ENCODE measurements at places on chromosomes 13 and 19.

DNA sequence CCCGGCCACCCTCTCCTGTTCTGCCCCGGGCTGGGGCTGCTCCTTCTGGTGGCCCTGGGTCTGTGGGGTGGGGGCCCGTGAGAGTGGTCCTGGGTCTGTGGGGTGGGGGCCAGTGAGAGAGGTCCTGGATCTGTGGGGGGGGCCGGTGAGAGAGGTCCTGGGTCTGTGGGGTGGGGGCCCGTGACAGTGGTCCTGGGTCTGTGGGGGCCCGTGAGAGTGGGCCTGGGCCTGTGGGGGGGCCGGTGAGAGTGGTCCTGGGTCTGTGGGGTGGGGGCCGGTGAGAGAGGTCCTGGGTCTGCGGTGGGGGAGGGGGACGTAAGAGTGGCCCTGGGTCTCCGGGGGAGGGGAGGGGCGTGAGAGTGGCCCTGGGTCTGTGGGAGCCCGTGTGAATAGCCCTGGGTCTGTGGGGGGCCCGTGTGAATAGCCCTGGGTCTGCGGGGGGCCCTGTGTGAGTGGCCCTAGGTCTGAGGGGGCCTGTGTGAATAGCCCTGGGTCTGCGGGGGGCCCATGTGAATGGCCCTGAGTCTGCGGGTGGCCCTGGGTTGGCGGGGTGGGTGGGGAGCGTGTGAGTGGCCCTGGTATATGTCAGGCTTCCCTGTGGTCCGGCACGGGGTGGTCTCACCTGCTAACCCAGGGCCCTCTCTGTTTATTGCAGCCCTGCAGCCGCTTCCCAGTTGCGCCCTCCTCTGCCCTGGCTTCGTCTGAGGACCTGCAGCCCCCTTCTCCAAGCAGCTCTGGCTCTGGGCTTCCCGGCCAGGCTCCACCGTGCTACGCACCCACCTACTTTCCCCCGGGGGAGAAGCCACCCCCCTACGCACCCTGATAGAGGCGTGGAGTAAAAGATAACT, 52.3 kb downstream of the TMEM255B start:
- DNase-seq, result no peak

GRCh38 chr19:4581666-4582553, 22.4 kb upstream of the SEMA6B start:
- no peak for DNase-seq

GRCh38 chr19:3693025-3693925, 7.0 kb downstream of the PIP5K1C start:
- no peak for DNase-seq

GRCh38 chr19:3682741-3683404, 17.4 kb downstream of the PIP5K1C start:
- DNase-seq, result no peak

GRCh38 chr19:41626278-41626677, 596 bp downstream of the CEACAM4 start:
- DNase-seq, result no peak

DNA sequence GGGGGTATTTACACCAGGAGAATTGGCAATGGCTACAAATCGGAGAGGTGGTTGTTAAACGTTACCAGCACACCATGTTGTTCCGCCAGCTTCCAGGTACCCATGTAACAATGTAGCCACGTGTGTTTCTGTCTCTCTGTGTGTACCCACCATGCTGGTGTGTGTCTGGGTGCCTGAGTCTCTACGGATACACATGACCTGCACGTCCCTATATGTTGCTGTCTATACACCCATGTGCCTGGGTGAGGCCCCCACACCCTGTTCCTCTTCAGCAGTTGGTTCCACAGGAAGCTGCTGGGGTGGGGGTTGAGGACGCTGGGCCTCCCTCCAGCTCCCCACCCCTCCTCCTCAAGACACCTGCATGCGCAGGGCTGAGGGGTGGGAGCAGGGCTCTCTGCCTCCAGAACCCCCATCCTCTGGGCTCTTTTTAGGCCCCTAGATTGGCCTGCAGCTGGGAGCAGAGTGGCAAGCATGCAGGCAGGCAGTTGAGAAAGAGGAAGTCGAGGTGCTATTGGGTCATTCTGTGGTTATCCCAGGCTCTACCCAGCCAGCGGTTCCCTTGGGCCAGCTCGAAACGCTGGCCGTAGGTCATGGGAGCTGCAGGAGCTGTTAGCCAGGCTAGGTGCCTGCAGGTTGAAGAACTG, at the start of gene ARHGEF18:
Gene ARHGEF18, plus strand, starts transcription at position 351 of the 644 bp plus-strand sequence. CDS start 13,954 bp downstream, outside the sequence.
- no peak for DNase-seq

- no peak for DNase-seq
Measured at GRCh38 chr19:48757089-48757675, 1.9 kb downstream of the FGF21 start.

GRCh38 chr13:41054212-41054877, 7.0 kb upstream of the WBP4 start:
- no peak for DNase-seq

GRCh38 chr19:19597809-19598306, 20.6 kb downstream of the PBX4 start:
- DNase-seq, result peak; percentile 44

- no peak for DNase-seq
Measured at GRCh38 chr13:71773531-71773930, 93.5 kb downstream of the DACH1 start.

GRCh38 chr19:11949201-11949600, 15.6 kb upstream of the ZNF763 start:
- DNase-seq, result no peak

- DNase-seq, result no peak
Measured at GRCh38 chr19:3785451-3785937, 687 bp downstream of the MATK start.

GRCh38 chr13:27006519-27007161, 165.0 kb downstream of the USP12 start:
- no peak for DNase-seq

GRCh38 chr13:48334534-48335127, 31.1 kb downstream of the RB1 start:
- DNase-seq, result no peak

GRCh38 chr19:34411216-34411615, 7.0 kb downstream of the PDCD2L start:
- no peak for DNase-seq

DNA sequence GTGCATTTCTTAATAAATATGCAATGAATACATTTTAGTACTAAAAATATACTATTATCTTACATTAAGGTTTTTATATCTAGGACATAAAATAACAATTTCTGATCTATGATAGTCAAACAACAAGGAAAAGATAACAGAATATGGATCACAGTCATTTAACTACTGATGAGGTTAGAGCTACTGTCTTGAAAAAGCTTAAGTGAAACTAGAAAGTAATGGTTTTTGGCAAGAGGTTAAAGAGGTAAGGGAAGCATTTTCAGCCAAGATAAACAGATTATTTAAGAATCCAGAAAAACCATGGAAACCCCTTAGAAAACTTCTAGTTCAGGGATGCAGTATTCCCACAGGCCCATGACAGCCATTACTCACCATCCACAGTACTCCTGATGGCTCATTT, 787.4 kb downstream of the DACH1 start:
- DNase-seq, result no peak

DNA sequence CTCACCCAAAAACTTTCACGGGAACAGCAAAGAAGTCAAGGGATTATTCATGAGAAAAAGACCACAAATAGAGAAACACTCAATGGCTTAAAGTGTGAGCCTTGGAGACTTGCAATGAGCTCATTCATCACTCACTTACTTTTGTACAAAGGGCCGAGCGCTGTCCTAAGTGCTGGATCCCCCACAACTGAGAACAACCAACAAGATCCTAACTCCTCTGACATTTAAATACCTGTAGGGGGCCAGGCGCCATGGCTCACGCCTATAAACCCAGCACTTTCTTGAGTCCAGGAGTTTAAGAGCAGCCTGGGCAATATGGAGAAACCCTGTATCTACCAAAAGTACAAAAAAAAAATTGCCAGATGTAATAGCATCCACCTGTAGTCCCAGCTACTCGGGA, 29.4 kb upstream of the ZNF507 start:
- no peak for DNase-seq

DNA sequence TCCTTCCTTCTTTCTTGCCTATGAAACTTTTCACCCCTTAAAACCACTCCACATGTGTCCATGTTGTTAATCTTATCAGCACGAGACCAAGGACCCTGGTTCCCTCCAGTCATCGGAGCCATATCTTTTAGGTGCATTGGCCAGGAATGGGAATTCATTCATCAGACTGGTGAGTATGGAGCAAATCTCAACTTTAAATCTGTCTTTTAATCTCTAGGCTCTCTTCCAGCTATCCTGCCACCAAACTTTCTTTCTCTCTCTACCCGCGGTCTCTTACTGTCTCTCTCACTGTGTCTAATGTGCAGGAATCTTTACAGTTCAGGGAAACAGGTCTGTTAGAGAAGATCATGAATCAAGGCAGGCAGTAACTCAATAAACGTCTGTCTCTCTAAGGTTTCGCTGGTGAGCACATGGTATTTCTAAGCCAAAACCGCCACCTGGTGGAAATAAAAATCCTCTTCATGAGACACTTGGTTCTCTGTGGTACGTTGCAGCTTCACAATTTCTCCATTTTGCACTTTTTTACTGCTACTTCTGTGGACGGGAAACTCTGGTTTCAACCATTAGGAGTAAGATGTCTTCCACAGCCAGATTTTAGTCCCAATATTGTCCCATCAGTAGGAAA, 16.1 kb downstream of the LGALS16 start:
- peak; percentile 16 for DNase-seq

GRCh38 chr13:51844862-51845573, at the start of gene TMEM272:
Gene TMEM272 (minus strand): TSS chr13:51845177. CDS start chr13:51838530, 6,647 bp downstream.
- no peak for DNase-seq

DNA sequence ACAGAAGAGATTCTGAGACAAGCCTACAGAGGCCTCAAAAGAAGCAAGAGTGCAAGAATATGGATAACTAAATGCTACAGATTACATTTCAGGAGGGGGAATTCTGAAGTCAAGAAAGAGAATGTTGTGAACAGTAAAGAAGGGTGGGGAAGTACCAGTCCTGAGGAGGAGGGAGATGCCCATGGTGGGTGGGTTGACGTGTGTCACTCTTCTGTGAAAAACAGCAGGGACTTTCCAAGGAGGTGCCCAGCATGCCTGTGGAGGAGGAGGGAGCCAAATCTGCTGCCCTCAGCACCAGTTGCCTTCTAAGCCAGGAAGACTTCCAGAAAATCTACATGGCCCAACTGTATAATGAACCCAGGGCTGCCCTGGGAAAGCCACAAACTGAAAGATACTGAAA, 87.7 kb downstream of the SGCG start:
- DNase-seq, result no peak

DNA sequence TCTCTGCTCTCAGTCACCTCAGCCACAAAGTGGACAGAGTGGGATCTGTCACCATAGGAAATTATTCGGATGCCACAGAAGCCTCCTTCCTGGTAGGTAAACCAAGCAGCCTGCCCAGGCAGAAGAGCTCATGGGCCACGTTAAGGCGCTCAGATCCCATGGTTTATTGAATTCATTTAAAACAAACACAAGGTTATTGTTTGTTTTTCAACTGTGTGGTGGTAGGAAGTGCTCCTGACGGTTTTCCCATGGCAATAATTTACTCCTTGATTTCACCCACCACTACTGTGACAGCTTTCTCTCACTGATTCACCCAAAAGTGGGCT, 14.4 kb downstream of the BCAM start:
- no peak for DNase-seq

GRCh38 chr19:355134-355533, 10.5 kb upstream of the MIER2 start:
- no peak for DNase-seq

DNA sequence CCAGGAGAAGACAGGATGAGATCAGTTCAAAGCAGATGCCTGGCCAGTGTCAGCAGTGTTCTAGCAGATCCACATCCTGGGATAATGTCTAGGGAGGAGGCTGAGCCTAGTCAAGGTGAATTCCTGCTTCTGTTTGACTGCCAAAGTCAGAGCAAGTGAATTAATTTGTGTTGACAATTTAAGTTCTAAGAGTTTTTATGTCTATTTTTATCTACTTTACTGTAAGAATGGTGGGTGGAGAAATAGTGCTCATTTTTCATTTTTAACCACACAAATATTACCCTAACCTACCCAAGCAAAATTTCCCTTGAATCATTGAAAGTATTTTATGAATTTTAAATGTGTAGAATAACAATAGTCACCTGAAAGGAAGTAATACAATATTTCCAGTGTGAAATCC, 207.6 kb upstream of the SLC10A2 start:
- no peak for DNase-seq

- no peak for DNase-seq
Measured at GRCh38 chr19:39144290-39145071, 18.9 kb downstream of the PAK4 start.

DNA sequence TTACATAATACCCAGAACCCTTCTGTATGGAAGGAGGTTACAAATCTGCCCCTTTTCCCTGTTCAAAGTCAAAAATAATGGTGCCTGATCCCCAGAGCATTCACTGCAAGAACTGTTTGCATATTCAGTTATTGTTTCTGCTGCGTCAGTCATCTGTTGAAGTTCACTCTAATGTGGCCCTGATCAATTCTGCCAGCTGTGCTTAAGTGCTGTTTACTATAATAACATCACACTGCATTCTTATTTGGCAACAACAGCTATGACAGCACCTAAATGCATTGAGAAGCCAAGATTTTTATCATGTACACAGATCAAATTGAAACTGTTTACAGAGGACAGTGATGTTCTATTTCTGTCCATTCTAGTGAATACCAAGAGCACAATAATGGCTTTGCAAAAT, 115.9 kb downstream of the DACH1 start:
- DNase-seq, result no peak

DNA sequence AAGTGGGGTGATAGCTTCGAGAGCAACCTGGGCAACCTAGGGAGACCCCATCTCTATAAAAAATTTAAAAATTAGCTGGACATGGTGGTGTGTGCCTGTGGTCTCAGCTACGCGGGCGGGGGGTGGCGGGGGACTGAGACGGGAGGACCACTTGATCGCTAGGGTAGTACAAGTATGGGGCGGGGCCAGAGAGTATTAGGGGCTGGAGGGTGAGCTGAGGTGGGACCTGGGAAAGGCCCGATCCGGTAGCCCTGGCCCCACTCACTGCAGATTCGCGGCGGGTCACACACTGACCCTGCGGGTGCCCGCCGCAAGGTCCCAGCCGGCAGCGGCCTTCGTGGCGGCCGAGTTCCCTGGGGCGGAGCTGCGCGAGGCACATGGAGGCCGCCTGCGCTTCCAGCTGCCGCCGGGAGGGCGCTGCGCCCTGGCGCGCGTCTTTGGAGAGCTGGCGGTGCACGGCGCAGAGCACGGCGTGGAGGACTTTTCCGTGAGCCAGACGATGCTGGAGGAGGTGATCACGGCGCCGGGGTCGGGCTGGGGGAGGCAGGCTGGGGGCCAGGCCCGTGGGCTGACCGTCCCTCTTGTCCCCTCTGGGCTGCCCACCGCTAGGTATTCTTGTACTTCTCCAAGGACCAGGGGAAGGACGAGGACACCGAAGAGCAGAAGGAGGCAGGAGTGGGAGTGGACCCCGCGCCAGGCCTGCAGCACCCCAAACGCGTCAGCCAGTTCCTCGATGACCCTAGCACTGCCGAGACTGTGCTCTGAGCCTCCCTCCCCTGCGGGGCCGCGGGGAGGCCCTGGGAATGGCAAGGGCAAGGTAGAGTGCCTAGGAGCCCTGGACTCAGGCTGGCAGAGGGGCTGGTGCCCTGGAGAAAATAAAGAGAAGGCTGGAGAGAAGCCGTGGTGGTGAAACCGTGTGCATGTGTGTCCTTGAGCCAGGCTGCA, 2.0 kb upstream of the ARHGAP45 start:
- DNase-seq, result no peak

GRCh38 chr19:48203794-48204628, 33.5 kb downstream of the ZSWIM9 start:
- peak; percentile 79 for DNase-seq
